Kidney epithelial cell (primary cell): ENCODE measurements at places on chromosomes 6 and 20. TPM values are rescaled to one million over a fixed set of nuclear protein-coding genes. Genes with fewer than 3 reads are reported as not detected.

GCNT2 gene
- total RNA-seq = 6.5 and 7.3 TPM in 2 replicates

DNA sequence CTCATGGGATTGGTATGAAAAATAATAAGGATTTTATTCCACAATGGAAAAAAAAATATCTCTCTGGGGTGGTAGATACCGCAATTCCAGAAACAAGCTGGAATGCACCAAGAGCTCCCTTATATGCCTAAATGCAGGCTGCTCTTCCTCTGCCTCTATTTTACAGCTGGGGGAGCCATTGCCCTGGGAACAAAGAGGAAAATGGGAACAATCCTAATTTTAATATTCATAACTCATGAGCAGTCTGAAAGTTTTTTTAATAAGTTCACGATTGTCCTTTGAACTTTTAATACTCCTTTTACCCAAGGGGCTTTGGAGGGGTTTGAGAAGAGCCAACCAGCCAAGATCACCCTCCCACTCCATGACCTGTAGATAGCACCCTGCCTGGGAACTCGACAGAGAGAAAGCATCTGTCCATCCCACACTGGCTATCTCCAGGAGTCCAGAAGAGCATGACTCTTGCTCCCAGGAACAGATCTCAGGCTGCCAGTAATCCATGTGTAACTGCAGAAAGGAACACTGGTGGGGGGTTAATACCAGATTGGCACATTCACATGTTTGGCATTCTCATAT lies 74.7 kb downstream of the CD83 start:
- no peak for DNase-seq

DNA sequence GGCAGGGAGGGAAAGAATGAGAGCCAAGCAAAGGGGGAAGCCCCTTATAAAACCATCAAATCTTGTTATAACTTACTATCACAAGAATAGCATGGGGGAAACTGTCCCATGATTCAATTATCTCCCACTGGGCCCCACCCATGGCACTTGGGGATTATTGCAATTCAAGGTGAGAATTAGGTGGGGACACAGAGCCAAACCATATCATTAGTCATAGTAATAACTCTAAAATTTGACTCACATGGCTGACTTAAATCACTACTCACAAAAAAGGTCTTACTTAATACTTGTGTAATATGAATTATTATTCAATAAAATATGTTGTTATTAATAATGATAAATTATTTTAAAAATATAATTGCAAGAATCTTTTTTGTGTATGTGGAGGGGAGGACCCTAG lies 178.1 kb upstream of the TCF21 start:
- DNase-seq = no peak

GRCh38 chr6:34157236-34157830 lies 11.4 kb upstream of the GRM4 start:
- DNase-seq = no peak

DNA sequence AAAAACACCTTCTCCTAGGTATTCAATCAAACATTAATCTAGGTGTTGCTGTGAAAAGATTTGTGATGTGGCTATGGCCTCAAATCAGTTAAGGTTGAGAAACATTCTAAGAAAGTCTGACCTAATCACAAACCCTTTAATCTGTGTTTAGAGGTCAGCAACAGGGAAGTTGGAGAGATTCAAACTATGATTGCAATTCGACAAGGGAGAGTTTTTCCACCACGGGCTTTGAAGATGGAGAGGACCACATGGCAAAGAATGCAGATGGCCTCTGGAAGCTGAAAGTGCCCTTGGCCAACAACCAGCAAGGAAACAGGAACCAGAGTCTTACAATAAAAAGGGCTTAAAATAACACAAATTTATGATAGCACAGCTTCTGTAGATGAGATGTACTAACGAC lies 29.6 kb upstream of the LGSN start:
- no peak for DNase-seq
